ENCODE measurements at places on chromosomes 13 and 19.
A peak's percentile ranks its signal among the peaks of the same experiment; 100 is the strongest.

DNA sequence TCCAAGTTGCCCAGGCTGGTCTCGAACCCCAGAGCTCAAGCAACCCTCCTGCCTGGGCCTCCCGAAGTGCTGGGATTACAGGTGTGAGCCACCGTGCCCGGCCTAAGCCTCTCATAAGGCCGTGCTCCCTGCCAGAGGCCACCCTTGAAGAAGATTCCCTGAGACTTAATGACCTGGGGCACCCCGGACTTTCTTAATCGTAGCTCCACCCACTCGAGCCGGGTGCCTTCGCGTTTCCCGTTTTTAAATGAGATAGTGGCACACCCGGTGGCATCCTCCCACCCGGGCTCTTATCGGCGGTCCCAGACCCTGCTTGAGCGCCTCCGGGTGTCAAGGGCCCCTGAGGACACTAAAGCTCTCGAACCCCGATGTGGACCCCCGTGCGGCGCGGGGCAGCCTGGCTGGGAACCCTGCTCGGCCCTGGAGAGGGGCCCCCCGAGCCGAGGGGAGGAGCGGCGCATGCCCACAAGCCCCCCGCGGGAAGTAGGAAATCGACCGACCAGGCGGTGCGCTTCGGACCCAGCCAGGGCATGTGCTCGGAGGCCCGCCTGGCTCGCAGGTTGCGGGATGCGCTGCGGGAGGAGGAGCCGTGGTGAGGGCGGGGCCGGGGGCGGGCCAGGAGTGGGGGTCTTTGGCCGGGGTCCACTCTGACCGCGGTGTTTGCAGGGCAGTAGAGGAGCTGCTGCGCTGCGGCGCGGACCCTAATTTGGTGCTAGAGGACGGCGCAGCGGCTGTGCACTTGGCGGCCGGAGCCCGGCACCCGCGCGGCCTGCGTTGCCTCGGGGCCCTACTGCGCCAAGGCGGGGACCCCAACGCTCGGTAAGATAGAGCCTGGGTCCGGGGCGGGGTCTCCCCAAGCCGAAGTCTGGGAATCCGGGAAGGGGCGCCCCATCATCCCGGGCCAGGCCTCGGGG lies at the start of gene ANKLE1:
Gene ANKLE1 (plus strand): TSS at position 511 of the 914 bp plus-strand sequence. CDS start 20 bp downstream, at position 531.
- DNase-seq = peak; percentile 31

DNA sequence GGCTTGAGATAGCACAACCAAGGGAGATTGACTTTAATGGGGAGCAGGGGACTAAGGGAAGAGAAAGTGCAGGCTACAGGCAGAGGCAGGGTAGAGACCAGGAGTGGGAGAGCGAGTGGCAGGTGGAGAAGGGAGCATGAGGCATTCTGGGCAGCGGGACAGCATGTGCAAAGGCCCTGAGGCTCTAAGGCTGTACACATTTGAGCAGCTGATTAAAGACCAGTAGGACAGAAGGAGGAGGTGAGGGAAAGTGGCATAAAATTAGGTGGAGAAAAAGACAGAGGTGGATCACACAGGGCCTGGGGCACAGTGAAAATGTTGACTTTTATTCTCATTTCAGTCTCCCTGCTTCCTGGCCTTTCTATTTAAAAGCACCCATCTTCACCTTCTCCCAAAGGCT lies 74.4 kb downstream of the ALOX5AP start:
- no peak for DNase-seq

GRCh38 chr13:37878496-37878895 lies 8.9 kb upstream of the TRPC4 start:
- no peak for DNase-seq

DNA sequence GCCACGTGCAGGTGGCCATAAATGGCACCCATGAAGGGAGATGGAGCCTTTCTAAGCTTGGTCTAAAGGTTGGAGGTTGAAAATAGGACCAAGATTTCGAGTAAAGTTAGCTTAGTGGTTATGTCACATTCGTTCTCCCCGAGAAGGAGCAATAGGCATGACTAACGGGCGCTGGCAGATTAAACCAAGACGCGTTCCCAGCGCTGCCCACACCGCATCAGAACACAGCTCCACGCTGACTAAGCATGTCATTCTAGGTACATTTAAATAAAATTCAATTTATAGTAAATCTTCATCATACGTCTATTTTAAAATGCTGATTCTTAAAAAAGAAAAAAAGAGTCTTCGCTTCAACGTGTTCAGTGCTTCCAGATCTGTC lies 95.0 kb upstream of the IRS2 start:
- DNase-seq = no peak

- DNase-seq = peak; percentile 91
Measured at GRCh38 chr19:12294249-12295158, at the start of gene ZNF44. Gene ZNF44, minus strand, starts transcription at chr19:12294883. Its CDS starts 189 bp downstream, at chr19:12294694.

DNA sequence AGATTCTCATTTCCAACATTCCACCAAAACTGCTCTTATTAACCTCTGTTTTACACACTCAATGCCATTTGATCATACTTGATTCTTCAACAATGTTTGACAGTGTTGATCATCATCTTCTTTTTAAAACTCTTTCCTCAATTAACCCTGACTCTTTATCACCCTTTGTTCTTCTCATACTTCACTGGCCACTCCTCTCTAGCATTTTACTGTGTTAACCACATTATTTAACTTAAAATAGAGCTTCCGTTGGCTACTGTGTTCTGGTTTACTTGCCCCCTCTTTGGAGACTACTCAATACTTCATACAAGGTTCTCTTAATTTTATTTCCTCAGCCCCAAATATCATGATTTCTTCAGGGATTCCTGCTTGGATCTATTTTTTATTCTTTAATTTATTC lies 121.1 kb upstream of the SPRY2 start:
- DNase-seq = no peak

GRCh38 chr13:33270895-33271538 lies 14.5 kb downstream of the STARD13 start:
- no peak for DNase-seq

DNA sequence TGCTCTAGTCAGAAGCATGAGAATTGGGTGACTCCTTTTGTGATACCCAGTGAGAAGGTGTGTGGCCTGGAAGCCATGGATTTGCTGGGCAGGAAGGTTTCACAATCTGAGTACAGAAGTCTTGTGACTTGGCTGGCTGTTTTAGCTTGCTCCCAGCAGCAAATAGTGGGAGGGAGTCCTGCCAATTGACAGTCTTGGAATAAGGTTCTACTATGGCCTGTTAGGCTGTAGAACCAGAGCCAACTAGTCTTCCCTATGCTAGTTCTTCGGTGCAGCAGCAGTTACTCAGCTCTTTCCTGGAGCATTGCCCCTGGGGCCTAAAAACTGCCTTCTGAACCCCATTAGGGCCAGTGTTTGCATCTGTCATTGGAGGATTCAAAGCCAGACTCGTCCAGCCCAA lies 1935.4 kb upstream of the PCDH20 start:
- DNase-seq = no peak

DNA sequence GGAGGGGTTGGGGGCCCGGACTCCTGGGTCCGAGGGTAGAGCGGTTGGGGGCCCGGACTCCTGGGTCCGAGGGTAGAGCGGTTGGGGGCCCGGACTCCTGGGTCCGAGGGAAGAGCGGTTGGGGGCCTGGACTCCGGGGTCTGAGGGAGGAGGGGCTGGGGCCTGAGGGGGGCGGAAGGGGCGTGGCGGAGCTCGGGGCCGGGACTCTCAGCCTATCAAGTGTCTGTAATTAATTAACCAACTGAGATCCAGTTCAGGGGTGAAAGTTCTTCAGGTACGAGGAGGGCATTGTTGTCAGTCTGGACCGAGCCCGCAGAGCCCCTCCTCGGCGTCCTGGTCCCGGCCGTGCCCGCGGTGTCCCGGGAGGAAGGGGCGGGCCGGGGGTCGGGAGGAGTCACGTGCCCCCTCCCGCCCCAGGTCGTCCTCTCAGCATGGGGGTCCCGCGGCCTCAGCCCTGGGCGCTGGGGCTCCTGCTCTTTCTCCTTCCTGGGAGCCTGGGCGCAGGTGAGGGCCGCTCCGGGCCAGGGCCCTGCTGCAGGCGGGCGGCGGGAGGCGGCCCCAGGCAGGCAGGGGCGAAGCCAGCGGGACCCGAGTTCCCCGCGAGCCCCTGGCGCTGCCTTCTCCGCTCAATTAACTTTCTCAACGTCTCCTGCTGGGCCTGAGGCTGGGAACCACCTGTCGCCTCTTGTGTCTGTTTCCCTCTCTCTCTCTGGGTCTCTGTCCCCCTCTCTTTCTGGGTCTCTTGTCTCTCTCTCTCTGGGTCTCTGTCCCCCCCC lies 697 bp downstream of the FCGRT start:
- DNase-seq = no peak

DNA sequence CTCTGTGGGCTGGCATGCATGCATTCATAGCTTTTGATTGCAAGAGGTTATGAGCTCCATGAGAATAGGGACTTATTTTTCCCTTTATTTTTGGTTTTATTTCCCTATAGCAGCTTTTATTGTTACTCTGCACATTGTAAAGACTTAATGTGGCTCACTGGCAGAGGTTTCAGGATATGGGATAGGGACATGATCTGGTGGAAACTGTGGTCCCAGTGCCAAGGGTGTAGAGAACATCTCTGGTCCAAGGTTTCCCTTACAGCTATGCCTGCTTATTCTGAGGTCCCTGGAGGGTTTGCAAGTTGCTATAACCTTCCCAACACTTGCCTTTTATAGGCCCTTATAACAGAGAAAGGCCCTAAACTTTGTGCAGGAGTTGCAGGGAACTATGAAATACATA lies 33.6 kb downstream of the LMO7 start:
- DNase-seq = no peak

DNA sequence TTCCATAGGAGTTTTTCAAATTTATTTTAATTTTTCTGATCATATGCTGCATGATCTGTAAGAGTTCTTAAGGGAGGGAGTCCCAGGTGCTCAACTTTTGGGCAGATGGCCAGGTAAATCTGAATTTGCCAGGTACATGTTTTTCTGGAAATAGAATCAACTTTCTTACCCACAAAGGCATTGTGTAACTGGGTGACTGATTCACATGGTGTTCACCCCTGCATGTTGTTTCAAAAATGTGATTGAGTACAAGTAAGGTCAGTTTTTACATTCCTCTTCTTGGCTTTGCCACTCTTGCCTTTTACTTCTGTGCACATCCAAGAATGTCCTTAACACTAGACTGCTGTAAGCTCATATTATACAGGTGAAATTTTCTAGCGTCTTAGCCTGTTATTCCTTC lies 30.4 kb downstream of the RB1 start:
- DNase-seq = no peak

- no peak for DNase-seq
Measured at GRCh38 chr13:80740071-80740470, 399.1 kb upstream of the SPRY2 start.

- no peak for DNase-seq
Measured at GRCh38 chr19:29596080-29596727, 9.9 kb upstream of the POP4 start.

DNA sequence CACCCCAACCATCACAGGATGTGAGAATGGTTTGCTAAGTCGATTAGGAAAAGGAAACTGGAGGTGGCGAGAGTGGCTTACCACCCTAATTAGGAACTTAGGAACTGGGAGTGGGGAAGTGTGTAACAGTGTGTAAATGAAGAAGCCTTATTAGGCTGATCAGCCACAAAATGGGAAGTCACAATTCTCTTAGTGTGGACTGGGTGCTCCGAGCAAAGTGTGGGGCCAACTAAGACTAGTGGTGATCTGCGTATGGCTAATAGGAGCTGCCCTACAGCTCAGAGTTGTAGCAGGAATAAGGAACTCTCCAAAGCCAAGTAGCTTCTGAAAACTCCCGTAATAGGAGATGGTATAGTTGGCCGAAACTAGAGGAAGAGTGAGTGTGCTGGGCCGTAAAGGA lies 7.6 kb downstream of the SIGLEC11 start:
- no peak for DNase-seq

- DNase-seq = no peak
Measured at GRCh38 chr19:55312621-55313512, 12.3 kb downstream of the TMEM150B start.

- DNase-seq = no peak
Measured at GRCh38 chr13:74036373-74036772, 97.8 kb downstream of the KLF12 start.

DNA sequence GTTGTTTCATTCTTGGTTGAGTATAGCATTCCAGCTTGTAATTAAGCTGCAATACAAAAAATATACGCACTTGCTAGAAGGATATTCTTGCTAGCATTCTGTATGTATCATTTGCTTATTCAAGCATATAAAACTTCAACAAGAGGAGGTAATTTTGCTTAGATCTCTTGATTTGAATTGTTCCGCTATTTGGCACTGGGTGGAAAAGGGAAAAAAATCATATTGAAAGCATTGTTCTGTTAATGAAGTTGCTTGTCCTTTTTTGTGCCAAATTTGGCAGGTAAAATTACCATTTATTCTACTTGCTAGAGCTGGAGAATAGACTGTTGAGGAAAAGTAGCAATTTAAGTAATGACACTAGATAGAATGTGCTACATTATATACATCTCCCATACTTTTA lies 190.2 kb downstream of the GGACT start:
- DNase-seq = no peak

DNA sequence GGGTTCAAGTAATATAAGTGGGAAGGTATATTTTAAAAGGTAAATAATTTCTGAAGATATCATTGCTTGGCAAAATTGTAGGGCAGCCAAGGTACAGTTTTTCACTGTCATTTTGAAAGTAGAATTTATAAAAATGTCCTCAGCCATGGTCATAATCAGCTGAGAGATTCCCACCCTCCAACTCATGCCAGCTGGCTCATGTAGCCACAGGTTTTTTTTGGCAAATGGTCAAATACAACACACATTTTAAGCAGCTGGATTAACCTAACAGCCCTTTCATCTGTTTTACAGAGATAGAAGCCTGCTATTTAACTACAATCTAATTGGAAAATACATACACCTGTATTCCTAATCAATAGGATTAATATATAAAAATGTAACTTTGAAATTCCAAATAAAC lies 619.2 kb upstream of the SGCG start:
- DNase-seq = no peak

GRCh38 chr19:58474997-58475713 lies 997 bp upstream of the ZNF446 start:
- no peak for DNase-seq

- DNase-seq = no peak
Measured at GRCh38 chr13:110323172-110323891, 16.2 kb downstream of the COL4A2 start.

DNA sequence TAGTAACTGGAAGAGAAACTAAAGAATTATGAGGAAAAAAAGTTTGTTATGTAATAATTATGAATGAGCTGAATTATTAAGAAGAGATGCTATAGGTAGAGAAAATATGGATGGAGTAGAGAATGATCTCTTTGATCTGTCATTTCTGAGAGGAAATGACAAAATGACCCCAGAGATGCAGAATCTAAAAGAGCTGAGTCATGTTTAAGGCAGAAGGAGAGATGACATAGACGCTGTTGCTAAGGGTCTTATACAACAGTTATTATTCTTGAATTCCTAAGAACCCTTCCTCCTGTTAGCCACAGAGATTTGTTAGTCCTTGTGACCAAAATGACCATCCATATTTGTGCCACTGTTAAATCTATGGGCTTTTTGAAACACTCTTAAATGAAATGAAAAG lies 58.3 kb upstream of the FREM2 start:
- DNase-seq = no peak

- no peak for DNase-seq
Measured at GRCh38 chr13:46756977-46757376, 40.0 kb downstream of the ESD start.

GRCh38 chr13:111555268-111555808 lies 234.9 kb downstream of the TEX29 start:
- DNase-seq = no peak

GRCh38 chr13:30705680-30706079 lies 29.7 kb upstream of the ALOX5AP start:
- DNase-seq = no peak
